Naive thymus-derived CD8-positive, alpha-beta T cell (primary cell): ENCODE measurements at places on chromosomes 5 and 9. TPM values are rescaled to one million over a fixed set of nuclear protein-coding genes. Genes with fewer than 3 reads are reported as not detected.

DNA sequence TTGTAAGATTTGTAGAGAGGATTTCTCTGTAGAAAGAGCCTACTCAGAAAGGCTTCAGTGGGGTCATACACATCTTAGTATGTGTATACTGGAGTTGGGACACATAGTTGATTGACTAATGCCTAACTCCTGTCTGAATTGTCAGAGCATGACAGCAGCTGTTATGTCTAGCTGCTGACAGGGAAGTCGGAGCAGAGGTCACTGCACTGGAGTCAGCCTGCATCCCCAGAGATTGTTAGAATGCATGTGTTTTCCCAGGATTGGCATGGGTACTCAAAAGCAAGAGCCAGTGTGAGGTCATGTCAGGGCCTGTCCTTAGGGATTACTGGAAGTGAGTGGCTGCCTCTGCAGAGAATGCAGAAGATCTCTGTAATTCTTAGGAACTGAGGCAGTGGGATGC, 82.7 kb downstream of the ITGA1 start:
- DNase-seq: no peak

GRCh38 chr5:67233075-67233474, 36.5 kb upstream of the CD180 start:
- no peak for DNase-seq

DNA sequence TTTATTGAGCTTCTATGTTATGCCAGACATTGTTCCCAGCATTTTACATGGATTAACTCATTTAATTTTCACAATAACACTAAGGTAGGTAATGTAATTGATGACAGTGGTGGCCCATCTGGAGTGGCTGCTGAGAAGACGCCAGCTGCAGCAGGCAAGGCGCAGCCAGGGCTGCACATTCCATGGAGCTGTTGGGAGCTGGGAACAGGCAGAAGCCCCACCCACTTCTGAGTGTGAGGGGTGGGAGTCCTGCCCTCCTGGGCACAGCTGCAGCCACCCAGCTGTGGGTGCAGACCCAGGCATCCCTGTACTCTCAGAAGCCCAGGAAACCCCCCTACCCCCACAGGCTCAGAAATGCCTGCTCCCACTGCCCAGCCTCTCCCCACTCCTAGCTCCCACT, 183.3 kb downstream of the DEPDC1B start:
- DNase-seq: no peak

DNA sequence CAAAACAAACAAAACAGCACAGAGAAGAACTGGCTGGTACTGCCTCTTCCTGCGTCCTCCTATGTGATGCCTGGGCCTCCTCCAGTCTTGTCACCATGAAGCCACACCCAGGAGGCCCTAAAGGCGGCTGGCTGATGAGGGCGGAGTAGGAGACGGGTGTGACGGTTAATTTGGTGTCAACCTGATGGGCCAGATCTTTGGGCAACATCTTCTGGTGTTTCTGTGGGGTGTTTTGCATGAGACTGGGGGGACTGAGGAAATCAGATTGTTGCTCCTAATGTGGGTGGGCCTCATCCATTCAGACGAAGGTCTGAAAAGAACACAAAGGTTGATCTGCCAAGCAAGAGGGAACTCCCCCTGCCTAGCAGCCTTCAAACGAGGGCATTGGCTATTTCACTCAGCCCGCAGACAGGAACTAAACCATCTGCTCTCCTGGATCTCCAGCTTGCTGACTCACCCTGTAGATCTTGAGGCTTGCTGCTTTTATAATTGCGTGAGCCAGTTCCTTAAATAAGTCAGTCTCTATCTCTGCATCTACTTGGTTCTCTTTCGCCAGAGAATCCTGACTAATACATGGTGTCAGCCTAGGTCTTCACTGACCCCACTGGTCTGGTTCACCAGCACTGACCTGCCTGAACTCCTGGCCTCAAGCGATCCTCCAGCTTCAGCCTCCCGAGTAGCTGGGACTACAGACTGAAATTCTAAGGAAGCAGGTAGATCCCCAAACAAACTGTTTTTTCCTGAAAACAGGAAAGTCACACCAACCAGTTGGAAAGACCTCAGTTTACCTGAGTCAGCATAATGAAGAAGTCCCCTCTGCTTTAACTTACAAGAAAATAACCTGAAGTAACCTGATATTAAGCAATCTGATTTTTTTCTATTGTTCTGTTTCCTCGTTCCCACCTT, 12.8 kb upstream of the ZFP62 start:
- no peak for DNase-seq

DNA sequence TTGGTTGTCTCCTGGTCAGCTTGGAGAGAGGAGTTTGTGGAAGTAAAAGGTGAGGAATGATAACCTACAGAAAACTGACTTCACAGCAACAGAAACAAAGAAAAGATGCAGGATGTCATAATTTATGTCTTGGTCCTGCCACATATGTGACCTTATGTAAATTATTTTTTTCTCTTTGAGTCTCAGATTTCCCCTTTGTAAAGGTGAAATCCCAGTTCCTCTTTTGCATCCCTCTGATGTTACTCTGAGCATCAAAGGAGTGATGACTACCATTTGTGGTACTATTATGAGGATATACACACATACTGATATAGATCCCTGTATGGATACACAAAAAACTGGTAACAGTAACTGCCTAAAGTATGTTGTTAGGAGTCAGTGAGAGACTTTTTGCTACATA, 1.4 kb upstream of the THG1L start:
- DNase-seq: no peak

- no peak for DNase-seq
These were observed 64.2 kb upstream of the SUSD1 start for GRCh38 chr9:112239284-112239683.

Gene ZFP62
- total RNA-seq: 66.5 TPM

Gene POU5F2
- 1.6 TPM for total RNA-seq

DNA sequence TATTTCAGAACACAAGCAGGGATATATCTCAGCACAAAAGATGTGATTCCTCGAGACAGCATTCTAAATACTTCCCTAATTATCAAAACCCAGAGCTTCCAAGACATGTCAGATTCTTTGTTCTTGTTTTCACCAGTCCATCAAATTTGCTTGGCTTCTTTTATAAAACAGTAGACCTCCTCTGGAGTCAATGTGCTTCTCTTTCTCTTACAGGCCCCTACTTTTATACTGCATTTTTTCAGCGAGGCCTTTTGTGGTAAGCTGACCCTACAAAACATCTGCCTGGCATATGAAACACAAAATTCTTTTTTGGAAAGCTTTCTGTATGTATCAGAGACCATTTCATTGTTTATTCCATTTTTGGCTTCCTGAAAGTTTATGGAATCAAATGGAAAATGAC, 81.8 kb downstream of the ARSB start:
- DNase-seq: no peak

GRCh38 chr9:133545494-133546286, 11.2 kb downstream of the ADAMTSL2 start:
- DNase-seq: no peak
